ENCODE measurements at places on chromosomes 16 and 17.

- no peak for DNase-seq
Observed at GRCh38 chr16:75099075-75099667, 17.4 kb downstream of the LDHD start.

- peak; percentile 63 for DNase-seq
Observed at GRCh38 chr16:56643080-56643778, 4.8 kb downstream of the MT1A start.

- DNase-seq = no peak
Observed at GRCh38 chr16:50956637-50957036, 194.4 kb downstream of the SALL1 start.

GRCh38 chr16:46607529-46607928, 13.7 kb downstream of the SHCBP1 start:
- DNase-seq = no peak

- DNase-seq = no peak
Observed at GRCh38 chr16:12675852-12676251, 127.8 kb downstream of the CPPED1 start.

- DNase-seq = no peak
Observed at GRCh38 chr17:44749076-44749979, 9.5 kb upstream of the ADAM11 start.

DNA sequence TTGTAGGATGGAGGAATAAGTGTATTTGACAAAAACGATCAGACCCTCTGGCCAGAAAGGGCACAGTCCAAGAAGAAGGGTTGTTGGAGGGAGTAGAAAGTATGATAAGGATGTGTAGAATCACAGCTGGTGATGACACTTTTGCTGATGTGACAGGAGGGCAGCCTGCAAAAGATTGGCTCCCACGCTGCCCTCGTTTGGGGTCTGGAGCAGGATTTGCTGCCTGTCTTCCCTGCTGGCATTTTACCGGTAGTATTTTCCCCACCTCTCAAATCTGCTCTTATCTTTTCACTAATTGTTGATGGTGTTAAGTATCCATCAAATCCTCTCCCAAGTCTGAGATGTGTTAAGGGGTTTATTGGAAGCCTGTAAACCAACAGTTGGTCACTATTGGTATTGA, 208.8 kb downstream of the CCDC182 start:
- DNase-seq = no peak

DNA sequence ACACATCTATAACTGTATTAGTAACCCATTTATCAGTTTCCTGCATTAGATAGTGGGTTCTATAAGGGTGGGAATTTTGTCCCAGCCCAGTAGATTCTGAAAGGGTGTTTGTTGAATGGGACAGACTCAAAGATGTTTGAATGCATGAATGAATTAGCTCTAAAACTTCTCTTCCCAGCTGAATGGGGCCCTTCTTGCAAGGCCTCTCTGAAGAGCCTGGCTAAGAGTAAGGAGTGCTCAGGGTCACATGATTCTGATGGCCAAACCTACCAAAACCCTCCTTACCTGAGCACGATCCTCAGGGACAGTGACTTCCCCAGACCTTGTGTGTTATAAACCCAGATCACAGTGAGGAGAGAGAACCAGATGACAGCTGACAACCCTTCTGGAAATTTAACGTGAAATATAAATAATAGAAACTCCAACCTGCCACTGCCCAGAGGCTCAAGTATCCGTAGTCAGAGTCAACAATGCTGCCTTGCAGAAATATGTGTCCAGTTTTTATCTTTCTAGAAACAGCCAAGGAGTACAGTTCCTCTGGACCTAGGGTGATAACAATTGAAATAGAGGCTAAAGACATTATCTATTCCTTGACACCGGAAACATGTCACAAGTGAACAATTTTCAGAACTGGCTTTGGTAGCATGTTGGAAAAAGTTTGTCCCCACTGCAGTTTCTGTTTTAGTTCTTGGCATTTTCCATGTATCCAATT, 268.9 kb upstream of the MAF start:
- DNase-seq = no peak

GRCh38 chr16:89233678-89234490, 16.4 kb downstream of the ZNF778 start:
- no peak for DNase-seq

DNA sequence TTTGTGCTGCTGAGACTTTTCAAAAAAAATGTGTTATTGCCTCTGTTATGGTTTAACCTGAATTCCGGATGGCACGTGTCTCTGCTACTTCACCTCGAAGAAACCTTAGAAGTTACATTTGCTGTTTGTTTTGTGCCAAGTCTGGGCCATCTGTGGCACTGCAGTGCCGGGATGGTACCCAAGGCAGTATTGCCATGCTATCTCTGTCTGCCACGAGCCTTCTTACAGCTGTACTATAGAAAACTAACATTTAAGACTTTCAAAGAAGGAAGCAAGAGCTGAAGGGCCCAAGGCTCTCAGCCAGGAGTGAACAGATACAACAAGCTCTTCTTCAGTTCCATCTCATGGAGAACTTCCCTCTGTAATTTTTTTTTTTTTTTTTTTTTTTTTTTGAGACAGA, 73.7 kb upstream of the NOL11 start:
- no peak for DNase-seq

DNA sequence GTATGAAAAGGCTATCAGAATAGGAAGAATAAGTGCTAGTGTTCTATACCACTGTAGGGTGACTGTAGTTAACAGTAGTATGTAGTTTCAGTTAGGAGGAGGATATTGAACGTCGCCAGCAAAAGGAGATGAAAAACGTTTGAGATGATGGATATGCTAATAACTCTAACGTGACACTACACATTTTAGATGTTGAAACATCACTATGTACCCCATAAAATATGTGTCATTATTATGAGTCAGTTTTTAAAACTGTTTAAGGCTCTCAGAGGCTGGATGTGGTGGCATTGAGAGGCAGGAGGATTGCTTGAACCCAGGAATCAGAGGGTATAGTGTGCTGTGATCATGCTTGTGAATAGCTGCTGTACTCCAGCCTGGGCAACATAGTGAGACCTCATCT, 31.8 kb downstream of the UBN1 start:
- no peak for DNase-seq

- DNase-seq = no peak
Observed at GRCh38 chr17:36791942-36792475, 145.3 kb upstream of the LHX1 start.

- no peak for DNase-seq
Observed at GRCh38 chr16:87447323-87447722, 45.5 kb downstream of the ZCCHC14 start.

GRCh38 chr16:13968835-13969234, 48.9 kb downstream of the ERCC4 start:
- DNase-seq = no peak

DNA sequence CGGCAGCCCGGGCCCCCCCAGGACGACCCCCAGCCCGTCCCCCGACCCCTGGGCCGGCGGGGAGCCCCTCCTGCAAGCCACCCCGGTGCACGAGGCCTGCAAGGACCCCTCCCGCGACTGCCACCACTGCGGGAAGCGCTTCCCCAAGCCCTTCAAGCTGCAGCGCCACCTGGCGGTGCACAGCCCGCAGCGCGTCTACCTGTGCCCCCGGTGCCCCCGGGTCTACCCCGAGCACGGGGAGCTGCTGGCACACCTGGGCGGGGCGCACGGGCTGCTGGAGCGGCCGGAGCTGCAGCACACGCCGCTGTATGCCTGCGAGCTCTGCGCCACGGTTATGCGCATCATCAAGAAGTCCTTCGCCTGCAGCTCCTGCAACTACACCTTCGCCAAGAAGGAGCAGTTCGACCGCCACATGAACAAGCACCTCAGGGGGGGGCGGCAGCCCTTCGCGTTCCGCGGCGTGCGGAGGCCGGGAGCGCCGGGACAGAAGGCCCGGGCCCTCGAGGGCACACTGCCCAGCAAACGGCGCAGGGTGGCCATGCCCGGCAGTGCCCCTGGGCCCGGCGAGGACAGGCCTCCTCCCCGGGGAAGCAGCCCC, 15.6 kb upstream of the ZFPM1 start:
- peak; percentile 68 for DNase-seq

DNA sequence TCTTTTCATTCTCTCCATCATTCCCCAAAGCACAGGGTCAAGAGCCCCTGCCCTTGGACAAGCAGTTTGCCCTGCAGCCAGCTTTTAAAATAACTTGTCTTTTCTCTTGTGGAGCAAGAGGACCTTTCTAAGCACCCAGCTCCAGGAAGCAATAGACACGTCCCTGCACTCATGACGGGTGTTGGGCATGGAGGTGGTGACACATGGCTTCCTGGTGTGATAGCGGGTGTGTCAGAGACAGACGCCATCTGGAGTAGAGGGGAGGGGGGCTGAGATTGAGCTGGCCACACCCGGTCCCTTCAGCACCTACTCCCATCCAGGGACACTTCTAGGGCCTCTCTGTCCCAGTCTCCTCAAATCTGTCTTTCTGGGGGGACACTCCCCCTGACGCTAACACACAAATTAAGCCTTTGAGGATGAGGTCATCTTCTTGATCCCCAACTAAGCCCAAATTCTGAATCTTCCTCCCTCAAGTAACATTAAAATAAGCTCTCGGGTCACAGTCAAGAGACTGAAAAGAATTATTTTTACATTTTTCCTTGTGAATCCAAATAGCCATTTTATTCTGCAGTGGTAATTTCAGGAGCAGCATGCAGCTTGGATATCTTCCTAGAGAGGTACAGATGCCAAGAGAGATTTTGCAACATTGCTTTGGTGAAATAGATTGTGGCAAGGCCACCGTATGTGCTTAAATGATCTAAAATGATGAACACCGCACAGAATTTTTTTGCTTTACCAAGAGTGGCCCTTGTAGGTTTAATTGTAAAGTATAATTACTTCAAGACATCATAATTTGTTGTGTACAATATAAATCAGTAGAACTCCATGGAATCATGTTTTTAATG, 216.6 kb upstream of the IRX3 start:
- DNase-seq = no peak

DNA sequence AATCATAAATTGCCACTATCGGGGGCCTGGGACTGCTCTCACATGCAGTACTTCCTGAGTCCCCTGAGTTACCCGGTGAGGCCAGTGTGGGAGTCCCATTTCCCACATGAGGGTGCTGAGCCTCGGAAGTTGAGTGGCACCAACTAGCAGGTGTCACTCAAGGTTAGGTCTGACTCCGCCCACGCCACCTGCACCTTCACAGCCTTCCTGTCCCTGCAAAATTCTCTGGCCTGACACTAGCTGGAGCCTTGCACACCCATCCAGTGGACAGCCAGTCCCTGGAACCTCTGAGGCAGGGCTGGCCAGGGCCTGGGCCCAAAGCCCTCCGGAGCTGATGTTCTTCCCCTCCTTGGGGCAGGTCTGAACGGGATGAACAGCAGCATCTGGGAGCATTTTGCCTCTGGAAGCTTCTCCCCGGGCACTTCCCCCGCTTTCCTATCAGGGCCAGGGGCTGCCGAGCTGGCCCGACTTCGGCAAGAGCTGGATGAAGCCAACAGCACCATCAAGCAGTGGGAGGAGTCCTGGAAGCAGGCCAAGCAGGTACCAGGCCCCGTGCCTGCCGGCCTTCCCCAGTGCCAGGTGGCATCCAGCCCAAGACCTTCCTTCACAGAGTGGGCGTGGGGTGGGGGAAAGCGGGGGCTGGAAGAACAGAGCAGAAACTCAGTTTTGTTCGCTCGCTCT, 21.9 kb downstream of the UNC13D start:
- DNase-seq = no peak

GRCh38 chr16:2806286-2806685, 8.0 kb downstream of the PRSS41 start:
- no peak for DNase-seq

- DNase-seq = no peak
Observed at GRCh38 chr16:4266372-4266771, 6.5 kb downstream of the TFAP4 start.

DNA sequence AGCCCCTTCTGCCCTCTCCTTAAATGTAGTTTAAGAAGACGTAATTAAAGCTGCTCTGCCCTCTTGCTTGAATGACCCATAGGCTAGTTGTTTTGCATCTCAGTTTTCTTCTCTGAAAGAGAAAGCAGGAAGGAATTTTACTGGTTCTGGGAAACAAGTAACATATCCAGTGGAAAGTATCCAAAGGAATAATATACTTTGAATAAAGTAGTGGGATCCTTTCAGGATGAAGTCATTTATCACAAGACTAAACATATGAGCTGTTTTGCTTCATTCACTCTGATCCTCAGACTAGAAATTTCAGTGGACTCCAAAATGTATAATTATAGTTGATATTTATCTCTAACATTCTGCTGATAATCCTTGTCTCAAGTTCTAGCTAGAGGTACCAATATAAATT, 1297.6 kb upstream of the GOT2 start:
- DNase-seq = no peak

GRCh38 chr17:73227379-73227778, 34.3 kb downstream of the CPSF4L start:
- no peak for DNase-seq

GRCh38 chr17:42031584-42031983, 11.7 kb downstream of the NKIRAS2 start:
- no peak for DNase-seq

DNA sequence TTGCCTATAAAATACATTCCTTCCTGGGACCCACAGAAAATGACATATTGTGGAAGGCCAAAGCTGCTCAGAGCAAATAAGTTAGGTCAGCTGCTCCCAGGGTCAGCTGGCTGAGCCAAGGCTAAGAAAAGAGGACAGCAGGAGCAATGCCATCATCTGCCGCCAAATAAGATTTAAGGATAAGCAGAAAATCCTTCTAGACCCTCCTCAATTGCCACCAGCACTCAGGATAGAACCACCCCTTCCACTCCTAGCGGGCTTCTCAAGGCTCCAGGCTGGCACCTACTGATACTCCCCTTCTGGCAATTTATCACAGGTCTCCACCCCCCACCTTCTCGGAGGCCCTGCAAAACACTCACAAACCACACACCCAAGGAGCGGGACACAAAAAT, 22.9 kb downstream of the MBTPS1 start:
- DNase-seq = no peak

- no peak for DNase-seq
Observed at GRCh38 chr17:39622380-39623006, 4.3 kb upstream of the PPP1R1B start.

DNA sequence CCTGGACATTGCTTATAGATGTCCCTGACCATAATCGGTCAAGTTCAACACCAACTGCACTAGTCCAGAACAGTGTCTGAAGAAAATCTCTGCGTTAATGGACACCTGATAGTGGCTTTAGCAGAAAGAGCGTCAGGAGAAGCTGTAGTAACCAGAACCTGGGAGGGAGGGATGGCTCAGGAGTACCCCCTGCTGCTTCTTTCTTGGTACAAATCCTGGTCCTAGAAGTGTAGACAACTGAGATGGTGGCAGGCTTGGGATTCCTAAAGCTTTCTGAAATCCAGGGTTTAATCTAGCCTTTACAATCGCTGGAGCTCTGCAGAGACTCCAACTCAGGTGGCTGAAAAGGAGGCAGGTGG, 5.4 kb downstream of the MAP3K14 start:
- no peak for DNase-seq
